ENCODE measurements at places on chromosomes 3 and 15. TPM values are rescaled to one million over a fixed set of nuclear protein-coding genes. Genes with fewer than 3 reads are reported as not detected.

DNA sequence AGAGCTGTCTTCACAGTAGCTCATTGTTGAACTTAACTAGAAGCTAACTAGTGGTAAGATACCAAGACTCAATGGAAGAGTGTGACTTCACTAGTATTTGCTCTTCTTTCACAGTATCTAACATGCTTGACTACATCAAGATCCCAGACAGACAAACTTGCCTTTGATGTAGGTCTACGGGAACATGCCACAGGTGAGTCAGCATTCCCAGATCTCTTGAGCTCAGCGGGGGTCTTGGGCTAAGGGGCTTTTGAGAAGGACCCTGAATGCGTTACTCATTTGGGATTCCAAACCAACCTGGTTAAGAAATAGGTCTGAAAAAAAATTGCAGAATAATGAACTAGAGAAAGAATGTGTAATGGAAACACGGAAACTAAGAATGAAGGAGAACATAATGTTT is 222.4 kb downstream of the RYR3 start:
- DNase-seq = no peak

DNA sequence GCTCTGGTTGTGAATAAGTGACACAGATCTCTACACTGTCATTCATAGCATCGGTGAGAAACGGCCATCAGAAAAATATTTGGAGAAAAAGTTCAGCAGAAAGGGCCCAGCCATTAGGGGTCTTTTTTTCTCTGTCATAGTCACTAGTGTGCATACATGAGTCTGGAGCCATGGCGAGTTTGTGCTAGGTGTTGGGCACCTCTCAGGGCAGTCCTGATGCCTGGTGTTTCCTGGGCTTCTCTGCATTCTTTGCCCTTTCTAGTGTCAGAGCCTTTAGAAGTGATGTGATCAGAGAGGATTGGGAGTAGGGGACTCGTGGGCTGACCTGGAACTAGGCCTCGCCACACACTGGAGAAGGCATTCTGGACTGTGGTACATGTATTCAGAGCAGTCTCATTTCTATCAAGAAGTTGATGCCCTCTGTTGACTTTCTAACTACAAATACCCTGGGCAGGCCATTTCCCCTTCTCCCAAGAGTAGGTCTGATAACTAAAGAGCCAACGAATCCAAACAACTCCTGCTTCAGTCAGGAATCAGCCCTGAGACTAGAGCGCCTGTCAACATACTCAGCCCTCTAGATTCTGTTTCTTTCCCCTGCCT is 1.6 kb downstream of the KY start:
- DNase-seq = no peak

DNA sequence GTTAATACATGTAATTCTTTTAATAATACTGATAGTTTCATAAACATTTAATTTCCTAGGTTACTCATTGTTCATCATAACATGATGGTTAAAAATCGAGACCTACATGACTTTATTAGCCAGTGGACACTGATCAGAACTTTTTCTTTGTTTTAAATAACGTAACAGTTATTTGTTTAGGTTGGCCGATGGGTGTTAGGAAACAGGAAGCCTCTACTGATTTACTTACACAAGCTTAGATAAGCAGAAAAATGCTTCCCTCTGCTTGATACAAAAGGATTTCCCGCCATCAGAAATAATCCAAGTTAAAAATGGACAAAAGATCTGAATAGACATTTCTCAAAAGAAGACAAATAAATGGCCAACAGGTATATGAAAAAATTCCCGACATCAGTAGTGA is 16.6 kb upstream of the APH1B start:
- no peak for DNase-seq

DNA sequence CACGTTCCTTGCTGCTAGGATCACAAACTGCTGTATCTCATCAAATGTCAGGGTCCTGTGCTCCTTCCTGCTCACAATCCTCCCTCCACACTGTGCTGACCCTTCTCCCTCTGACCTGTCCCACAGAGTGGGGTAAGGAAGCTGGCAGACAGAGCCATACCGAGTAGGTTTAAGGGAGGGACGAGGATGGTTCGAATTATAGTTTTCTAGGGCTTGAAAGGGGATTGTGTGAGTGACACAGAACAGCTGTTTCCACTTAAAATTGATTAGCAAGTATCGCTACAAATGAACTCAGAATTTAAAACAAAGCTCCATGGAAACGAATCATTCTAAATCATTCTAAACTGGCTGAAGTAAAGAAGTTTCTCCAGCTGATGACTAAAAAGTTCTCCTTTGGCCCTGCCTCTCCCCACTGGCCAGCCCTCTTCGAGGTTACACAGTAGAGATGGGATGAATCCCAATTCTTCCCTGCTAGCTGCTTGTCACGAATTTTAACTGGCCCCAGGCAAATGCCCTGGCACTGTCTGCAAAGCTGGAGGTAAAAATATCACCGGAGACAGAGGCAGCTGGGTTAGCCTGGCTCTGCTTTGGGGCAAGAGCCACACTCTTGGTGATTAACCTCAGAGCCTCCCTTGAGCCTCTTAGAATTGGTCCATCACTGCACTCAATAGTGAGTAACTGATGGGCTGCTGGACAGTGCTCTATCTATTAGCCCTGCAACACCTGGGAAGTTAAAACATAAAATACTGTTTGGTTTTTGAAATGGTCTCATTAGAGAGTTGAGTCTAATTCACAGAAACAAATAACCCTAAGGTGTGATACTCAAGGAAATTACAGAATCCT is 194.9 kb downstream of the CHST2 start:
- no peak for DNase-seq

Gene LXN
- 27.5 TPM for polyA plus RNA-seq

Gene TMEM108
- polyA plus RNA-seq = 2.9 TPM

DNA sequence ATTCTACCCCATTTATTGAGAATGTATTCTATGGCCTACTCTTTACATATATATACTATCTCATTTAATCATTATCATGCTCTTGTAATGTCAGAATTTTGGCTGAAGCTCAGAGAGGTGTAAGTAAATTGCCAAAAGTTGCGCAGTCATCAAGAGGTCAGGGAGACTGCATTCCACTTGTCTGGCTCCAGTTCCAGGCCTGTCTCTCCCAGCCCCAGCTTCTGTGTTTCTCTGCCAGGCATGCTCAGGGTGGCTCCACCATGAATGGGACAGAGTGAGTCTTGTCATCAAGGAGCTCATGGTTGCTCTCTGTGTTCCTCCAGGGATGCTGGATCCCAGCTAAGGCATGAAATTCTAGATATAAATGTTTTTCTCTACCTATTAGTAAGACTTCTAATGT is 635.1 kb upstream of the MDFIC2 start:
- DNase-seq = no peak

Gene LYZL4
- not detected for polyA plus RNA-seq

- no peak for DNase-seq
Measured at GRCh38 chr3:148203297-148204010, 494.2 kb upstream of the AGTR1 start.

DNA sequence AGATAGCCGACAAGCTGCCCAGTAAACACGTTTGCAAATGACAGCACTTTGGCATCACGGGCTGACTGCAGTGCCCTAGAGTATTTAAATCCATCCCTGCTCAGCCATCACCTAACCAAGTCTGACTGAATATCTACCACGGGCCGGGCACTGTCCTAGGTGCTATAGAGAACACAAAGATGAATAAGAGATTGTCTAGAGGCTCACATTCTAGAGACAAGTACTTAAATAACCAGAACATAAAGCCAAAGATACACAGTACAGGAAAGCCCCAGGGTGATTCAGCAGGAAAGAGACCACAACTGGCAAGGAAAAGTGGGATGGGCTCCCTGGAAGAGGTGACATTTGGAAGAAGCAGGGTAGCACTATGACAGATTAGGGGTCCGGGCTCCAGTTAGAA is 103.5 kb downstream of the MYLK start:
- no peak for DNase-seq

Gene OIP5
- polyA plus RNA-seq = 7.5 TPM

Gene OXTR
- 0.86 TPM for polyA plus RNA-seq

DNA sequence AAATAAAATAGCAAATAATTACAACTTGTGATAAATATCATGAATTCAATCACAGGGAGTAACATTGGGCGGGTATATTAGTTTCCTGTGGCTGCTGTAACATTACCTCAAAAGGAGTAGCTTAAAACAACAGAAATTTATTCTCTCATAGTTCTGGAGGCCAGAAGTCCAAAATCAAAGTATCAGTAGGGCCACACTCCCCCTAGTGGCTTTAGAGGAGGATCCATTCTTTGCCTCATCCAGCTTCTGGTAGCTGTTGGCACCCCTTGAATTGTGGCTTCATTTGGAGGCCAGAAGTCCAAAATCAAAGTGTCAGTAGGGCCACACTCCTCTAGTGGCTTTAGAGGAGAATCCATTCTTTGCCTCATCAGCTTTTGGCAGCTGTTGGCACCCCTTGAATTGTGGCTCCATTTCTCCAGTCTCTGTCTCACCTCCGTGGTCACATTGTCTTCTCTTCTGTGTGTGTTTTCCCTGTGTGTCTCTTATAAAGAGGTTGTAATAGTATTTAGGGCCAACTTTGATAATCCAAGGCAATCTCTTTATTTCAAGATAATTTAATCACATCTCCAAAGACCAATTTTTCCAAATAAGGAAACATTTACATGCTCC is 3.1 kb upstream of the CFAP20DC start:
- DNase-seq = no peak

DNA sequence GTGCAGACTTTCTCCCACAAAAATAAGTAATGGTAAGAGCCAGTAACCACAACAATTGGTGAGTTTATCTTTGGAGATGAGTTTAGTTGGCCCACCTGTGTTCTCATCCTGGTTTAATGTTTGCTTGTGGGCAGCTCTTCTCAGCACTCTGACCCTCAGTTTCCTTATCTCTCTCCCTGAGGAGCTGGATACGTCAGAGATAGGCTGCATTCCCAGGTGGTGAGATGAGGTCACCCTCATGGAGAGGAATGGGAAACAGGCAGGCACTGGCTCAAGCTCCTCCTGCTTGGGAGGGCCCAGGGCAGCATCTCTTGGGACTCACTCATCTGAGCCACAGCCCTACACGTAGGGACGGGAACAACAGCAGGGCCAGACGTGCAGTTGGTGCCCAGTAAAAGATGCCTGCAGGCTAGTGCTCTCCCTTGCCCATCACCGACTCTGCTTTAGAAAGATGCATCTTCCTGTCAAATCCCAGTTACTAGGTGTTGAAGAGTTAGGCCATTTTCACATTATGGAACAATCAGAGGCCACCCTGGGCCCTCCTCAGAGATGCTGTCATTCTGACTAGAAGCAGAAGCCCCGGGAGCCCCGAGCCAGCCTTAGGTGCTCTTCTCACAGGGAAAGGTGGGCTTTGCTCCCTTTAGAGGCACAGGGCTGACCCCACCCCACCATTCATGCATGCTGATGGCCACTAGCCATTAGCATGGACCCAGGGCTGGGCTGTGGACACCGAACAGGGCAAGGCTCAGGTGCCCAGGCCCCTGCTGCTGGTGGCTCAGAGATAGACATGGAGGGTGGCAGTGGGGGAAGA is 59.7 kb downstream of the GRIP2 start:
- no peak for DNase-seq

DNA sequence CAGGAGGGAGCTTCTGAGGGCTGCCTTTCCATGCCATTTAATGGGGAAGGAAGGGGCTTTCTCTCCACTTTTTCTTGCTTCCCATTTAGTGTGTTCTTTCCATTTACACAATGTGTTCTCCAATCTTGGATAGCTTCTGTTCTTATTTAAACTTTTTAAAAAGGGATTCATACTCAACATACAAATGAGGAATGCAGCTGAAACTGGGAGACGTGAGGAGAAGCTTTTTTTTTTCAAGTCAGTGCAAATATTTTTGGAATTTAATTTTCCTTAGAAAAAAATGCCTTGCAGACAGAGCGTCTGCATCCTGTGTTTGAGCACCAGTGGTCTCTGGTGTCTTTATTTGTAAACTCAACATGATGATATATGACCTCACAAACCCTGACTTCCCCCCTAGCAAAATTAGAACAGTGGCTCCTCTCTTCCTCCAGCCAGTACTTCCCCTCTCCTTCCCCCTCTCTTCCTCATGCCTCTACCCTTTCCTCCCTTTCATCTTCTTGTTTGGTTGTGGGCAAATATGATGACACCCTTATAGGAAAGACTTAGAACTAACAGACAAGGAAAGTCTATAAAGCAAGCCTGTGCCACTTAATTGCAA is 48.1 kb upstream of the PCSK6 start:
- DNase-seq = no peak

Gene VPS33B
- 15.5 TPM for polyA plus RNA-seq

- no peak for DNase-seq
Measured at GRCh38 chr3:8546609-8547008, 45.0 kb downstream of the LMCD1 start.

DNA sequence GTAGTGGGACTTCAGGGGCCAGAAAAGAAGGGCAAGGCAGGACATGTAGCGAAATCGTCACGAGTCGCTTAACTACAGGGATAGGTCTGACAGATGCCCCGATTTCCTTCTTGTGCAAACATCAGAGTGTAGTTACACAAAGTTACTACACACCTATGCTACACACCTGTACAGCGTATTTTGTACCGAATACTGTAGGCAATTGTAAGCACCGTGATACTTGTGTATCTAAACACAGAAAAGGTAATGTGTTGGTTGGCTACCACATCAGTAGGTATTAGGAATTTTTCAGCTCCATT is 515 bp upstream of the MTHFS start:
- no peak for DNase-seq

GRCh38 chr3:113278599-113278955 is 67.2 kb downstream of the BOC start:
- DNase-seq = no peak

DNA sequence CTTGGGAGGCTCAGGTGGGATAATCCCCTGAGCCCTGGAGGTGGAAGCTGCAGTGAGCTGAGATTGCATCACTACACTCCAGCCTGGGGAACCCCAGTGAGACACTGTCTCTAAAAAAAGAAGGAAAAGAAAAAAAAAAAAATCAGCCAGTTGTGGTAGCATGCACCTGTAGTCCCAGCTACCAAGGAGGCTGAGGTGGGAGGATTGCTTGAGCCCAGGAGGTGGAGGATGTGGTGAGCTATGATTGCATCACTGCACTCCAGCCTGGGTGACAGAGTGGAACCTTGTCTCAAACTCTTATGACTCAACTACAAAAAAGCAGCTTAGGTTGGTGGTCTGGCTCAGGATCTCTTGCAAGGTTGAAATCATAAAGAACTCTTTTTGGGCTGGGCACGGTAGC is 19.3 kb upstream of the GPX1 start:
- DNase-seq = no peak

Gene SEMA5B
- 20.2 TPM for polyA plus RNA-seq

- DNase-seq = no peak
Measured at GRCh38 chr3:160400030-160400701, 716 bp downstream of the SMC4 start.

Gene FBXO40
- not detected for polyA plus RNA-seq

- DNase-seq = no peak
Measured at GRCh38 chr3:71201939-71202338, 381.6 kb downstream of the FOXP1 start.

DNA sequence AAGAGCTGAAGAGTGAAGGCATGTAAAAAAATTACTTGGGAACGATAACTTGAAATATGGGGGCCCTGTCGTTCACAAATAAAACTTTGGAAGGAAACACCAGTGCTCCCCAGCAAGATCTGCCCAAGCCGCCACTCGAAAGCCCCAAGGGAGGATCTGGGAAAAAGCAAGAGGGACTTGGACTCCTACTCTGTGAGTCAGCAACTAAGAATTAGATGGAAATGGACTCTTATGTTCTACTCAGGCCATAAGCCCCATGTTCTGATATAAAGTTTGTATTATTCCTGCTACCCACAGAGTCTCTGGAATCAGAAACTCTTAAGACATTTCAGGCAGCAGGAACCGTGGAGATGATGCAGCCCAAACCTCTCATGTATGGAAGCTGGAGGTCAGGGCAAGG is 75.7 kb downstream of the ITGB5 start:
- no peak for DNase-seq

GRCh38 chr15:44024155-44024554 is 170.9 kb downstream of the FRMD5 start:
- DNase-seq = no peak
